ENCODE measurements at places on chromosomes 5 and 9. TPM values are rescaled to one million over a fixed set of nuclear protein-coding genes. Genes with fewer than 3 reads are reported as not detected.

OR1J2 gene
- total RNA-seq, result not detected

HMMR gene
- total RNA-seq, result 48.3 TPM

UNC13B gene
- 18.3 TPM for total RNA-seq

OR1Q1 gene
- not detected for total RNA-seq

IPO11 gene
- total RNA-seq, result 24.4 TPM

HSPB3 gene
- total RNA-seq, result not detected

- H3K27ac ChIP-seq, result no peak overlapping the region
- no peaks in the 10 kb centered on the region for H3K36me3 ChIP-seq
- peak; percentile 75 for DNase-seq
- H3K4me3 ChIP-seq, result no peak overlapping the region
Measured at GRCh38 chr9:83544002-83544698, 5.9 kb upstream of the FRMD3 start.

DNA sequence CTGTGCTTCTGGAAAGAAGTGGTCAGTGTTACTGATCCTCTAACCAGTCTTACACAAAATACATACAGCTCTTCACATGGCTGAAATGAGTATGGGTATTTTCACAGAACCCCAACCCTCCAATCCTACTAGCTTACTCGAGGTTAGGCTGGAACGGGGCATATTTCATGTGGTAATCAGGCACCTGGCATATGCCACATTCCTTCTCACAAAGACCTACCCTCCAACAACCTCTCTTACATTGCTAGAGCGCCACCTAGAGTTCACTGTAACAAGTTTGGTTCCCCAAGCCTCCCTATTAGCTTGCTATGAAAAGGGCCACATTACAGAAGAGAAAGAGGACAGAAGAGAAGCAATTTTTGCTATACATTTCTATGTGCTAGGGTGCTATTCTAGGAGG lies 597.3 kb downstream of the PRELID2 start:
- H3K27ac ChIP-seq, result no peak overlapping the region
- no peak overlapping the region for H3K4me3 ChIP-seq
- H3K36me3 ChIP-seq, result no peaks in the 10 kb centered on the region
- DNase-seq, result peak; percentile 50

DNA sequence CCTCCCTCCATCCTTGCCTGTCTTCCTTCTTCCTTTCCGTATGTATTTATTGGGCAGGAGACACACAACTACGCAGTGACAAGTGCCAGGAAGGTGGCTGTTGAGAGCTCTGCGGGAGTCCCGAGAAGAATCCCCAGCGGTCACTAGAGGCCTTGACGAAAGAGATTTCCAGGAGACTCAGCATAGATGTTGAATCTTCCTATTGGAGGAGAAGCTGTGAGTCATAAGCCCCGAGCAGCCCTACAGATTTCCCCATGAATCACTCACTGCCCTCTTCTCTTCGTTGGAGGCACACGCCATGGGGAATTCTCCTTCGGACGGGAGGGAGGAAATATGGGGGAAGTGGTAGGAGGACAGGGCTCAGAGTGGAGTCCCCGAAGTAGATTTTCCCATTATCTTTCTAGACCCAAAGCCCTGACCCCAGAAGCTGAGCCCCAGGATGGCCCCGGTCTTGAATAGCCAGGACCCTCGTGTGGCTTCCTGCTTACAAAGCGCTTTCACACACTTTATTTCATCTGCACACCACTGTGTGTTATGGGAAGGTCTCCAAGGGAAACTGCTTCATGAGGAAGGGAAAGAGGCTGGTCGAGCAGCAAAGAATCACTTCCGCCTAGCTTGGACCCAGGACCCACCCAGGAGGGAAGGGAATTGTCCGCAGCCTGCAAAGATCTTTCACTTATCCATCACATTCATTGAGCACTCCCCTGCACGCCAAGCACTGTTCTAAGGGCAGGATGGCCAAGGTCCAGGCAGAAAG lies 12.7 kb downstream of the DUSP1 start:
- H3K4me3 ChIP-seq, result no peak overlapping the region
- no peak overlapping the region for H3K27ac ChIP-seq
- no peak for DNase-seq
- H3K4me1 ChIP-seq, result peaks cover 24% of the 10 kb centered on the region

DNA sequence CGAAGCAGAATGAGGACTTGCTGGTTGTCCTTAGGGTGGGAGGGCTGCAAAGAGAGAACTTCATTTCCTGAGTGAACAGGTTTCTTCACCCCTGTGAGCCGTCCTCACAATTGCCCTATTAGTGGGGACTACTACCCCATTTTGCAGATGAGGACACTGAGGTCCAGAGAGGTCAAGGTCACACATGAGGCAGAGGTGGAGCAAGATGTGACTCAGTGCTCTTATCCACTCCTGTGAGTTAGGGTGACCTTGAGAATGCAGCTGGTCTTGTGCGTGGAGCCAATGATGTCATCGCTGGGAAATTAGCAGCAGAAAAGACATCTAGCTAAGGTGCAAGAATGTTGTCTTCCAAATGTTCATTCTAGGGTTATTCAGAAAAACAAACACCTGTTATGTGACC lies 26.9 kb downstream of the GPRIN1 start:
- peaks cover 32% of the 10 kb centered on the region for H3K36me3 ChIP-seq
- no peak overlapping the region for H3K27ac ChIP-seq
- H3K27me3 ChIP-seq, result no peaks in the 10 kb centered on the region
- DNase-seq, result no peak

DNA sequence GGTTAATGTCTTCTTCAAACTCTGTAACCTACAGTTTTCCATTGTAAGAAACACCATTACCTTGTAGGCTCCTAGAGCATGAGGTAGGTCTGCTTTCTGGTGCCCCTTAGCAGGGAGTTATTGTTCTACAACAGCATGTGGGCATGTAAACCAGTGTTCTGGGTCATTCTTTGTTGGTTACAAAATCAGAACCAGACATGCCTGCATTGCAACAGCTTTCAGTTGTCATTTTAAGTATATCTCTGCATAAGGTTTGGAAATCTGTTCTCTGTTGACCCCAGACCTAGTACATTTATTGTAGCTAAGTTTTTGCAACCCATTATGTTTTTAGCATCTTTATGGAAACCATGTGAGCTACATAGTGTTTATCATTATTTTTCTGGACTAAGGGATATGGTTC lies 10.9 kb downstream of the RGMB start:
- no peak for DNase-seq
- no peak overlapping the region for H3K27ac ChIP-seq
- peaks cover 31% of the 10 kb centered on the region for H3K36me3 ChIP-seq

GRCh38 chr5:134242146-134242545 lies 16.3 kb upstream of the PPP2CA start:
- H3K36me3 ChIP-seq, result no peaks in the 10 kb centered on the region
- peak; percentile 67 for DNase-seq
- no peak overlapping the region for H3K4me3 ChIP-seq
- H3K4me1 ChIP-seq, result peaks cover 60% of the 10 kb centered on the region
- no peaks in the 10 kb centered on the region for H3K27me3 ChIP-seq

DNA sequence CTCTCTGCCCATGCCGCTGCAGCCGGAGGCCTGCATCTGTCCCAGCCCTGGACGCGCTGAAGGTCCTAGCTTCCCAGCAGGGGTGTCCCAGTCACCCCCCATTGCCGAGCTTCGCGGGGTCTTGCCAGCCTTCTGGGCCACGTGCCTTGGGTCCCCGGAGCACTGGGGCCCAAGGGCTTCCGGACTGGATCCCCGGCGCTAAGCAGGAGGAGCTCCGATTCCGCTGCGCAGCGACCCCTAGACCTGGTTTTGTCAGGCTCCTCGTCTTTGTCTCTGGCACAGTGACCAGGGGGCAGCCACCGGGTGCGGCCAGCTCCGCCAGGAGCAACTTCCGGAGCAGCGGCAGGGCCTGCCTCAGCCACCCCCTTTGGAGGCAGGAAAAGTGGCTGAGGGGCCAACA lies 3.3 kb upstream of the IRX1 start:
- no peak overlapping the region for H3K4me3 ChIP-seq
- peaks cover 17% of the 10 kb centered on the region for H3K27me3 ChIP-seq

DNA sequence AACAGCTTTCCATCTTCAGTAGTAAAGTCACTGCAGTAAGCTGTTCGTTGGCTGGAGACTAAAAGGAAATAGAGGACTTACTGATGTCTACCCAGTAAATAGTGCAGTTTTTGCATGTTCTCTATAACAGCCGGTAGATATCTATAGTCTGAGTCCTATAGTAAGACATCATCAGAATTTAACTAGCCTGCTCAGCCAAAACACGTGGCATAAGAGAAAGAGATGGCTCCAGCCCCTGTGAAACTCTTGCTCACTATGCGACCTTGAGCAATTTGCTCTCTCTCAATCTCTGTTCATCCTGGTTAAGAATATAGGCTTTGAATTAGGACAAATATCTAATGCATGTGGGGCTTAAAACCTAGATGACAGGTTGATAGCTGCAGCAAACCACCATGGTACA lies 201.6 kb upstream of the PAPPA start:
- peaks cover 14% of the 10 kb centered on the region for H3K4me1 ChIP-seq
- no peaks in the 10 kb centered on the region for H3K36me3 ChIP-seq
- no peak overlapping the region for H3K27ac ChIP-seq
- no peak overlapping the region for H3K4me3 ChIP-seq
- DNase-seq, result no peak

DNA sequence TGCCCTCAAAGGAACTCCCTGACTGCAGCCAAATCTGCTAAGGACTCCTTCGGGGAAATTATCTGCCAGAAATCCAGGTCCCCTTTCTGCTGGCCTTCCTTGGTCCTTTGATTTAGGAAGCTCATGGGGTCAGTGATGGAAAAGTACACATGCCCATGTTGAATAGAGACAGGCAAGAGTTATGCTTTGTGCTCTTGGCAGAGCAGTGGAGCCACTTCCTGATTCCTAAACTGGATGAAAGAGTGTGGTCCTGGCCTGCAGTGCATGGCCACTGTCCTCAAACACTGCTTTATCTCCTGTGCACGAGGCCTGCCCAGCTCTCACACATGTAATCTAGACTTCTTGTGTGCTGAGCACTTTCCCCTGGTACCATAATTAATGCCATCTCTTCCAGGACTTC lies 2.0 kb upstream of the EBF1 start:
- peaks cover 59% of the 10 kb centered on the region for H3K27me3 ChIP-seq
- no peak overlapping the region for H3K27ac ChIP-seq
- H3K4me3 ChIP-seq, result no peak overlapping the region
- DNase-seq, result no peak
- H3K4me1 ChIP-seq, result no peaks in the 10 kb centered on the region

GRCh38 chr5:392431-392988 lies 50.5 kb upstream of the EXOC3 start:
- no peak for DNase-seq
- H3K27ac ChIP-seq, result no peak overlapping the region
- no peak overlapping the region for H3K4me3 ChIP-seq
- no peaks in the 10 kb centered on the region for H3K4me1 ChIP-seq

DNA sequence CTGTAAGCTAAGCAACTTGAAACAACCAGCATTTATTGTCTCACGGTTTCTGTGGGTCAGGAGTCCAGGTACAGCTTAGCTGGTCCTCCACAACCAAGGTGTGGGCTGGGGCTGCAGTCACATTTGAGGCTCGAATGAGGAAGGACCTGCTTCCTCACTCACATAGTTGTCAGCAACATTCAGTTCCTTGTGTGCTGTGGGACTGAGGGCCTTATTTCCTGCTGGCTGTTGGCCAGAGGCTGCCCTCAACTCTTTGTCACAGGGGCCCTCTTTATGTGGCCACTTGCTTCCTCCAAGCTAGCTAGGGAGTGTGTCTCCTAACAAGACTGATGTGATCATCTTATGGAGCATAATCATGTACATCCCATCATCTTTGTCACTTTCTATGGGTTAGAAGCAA lies 29.2 kb upstream of the SEMA4D start:
- H3K27me3 ChIP-seq, result no peaks in the 10 kb centered on the region
- H3K4me3 ChIP-seq, result no peak overlapping the region
- H3K27ac ChIP-seq, result no peak overlapping the region
- H3K36me3 ChIP-seq, result no peaks in the 10 kb centered on the region

GRCh38 chr5:102716017-102716416 lies 39.1 kb upstream of the PAM start:
- no peaks in the 10 kb centered on the region for H3K36me3 ChIP-seq
- H3K4me3 ChIP-seq, result no peak overlapping the region
- H3K27ac ChIP-seq, result no peak overlapping the region
- H3K27me3 ChIP-seq, result no peaks in the 10 kb centered on the region
- H3K4me1 ChIP-seq, result no peaks in the 10 kb centered on the region

- DNase-seq, result no peak
- no peaks in the 10 kb centered on the region for H3K36me3 ChIP-seq
Measured at GRCh38 chr9:114813717-114814418, 8.0 kb upstream of the TNFSF15 start.
